Heart right ventricle (tissue), 16 donors: ENCODE measurements at places on chromosomes 13 and 19.

DNA sequence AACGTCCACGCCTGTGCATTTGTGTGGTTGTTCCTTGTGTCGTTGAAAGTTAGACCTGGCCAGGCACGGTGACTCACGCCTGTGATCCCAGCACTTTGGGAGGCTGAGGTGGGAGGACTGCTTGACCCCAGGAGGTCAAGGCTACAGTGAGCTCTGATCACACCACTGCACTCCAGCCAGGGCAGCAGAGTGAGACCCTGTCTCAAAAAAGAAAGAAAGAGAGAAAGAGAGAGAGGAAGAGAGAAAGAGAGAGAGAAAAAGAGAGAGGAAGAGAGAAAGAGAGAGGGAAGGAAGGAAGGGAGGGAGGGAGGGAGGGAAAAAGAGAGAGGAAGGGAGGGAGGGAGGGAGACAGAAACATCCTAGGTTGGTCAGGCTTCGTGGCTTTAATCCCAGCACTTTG, 5.1 kb downstream of the ZNF114 start:
- DNase-seq = no peak

- DNase-seq = no peak
Measured at GRCh38 chr19:13817615-13818371, 22.6 kb downstream of the ZSWIM4 start.

DNA sequence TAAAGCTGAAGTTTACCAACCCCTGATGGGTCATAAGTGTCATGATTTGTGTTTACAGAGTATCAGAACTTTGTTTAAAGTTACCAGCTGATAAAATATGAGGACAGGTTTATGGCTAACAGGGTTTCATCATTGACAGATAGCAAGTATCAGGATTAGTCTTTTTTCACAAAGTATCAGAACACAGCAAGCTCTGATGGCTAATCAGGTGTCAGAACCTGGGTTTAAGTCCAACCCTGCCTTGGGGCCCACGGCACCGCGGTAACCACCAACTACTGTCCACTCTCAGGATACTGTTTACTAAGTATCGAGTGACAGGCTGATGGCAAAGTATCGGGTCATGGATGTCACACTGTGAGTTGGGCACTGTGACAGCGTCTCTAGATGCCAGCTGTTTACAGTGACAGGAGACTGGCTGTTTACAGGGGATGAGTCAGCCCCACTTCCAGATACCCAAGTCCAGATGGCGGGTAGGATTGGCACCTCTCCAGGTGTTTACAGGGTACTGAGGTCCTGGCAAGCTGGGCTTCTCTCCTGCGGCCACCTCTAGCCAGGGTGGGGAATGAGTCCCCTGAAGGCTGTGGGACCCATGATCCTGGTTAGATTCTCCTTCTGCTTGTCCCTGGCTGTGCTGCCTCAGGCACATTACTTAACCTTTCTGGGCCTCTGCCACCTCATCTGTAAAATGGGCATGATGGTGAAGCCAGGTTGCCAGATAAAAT, 21.8 kb downstream of the ARRDC2 start:
- no peak for DNase-seq

DNA sequence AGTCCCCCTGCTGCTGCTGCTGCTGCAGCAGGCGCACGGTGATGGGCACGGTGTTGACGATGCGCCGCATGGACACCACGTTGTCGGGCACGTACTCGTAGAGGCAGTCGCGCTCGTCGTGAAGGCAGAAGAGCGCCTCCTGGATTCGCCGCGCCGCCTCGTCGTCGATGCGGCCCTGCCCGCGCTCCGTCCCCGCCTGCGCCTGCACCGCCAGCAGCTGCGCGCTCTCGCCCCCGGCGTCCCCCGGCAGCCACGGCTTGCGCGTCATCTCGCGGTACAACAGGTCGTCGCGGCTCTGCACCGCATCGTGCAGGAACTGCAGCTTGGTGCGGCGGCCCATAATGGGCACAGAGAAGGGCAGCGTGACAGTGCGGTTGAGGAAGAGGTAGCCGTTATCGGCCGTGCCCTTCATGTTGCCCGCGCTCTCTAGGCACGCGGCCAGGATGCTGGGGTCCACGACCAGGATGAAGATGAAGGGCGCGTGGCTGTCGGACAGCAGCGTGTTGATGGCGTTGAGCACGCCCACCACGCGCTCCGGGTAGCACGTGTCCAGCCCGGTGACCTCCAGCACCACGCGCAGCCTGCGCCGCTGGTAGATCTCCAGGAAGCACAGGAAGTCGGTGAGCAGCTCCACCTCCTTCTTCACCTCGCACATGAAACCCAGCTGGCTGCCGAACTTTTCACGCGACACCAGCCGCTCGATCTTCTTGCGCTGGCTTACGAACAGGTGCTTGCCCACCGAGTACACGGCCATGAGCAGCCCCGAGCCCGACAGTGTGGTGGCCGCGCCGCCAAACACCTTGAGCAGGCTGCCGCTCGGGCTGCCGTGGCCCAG, 8.1 kb downstream of the NKPD1 start:
- DNase-seq = peak; percentile 39

DNA sequence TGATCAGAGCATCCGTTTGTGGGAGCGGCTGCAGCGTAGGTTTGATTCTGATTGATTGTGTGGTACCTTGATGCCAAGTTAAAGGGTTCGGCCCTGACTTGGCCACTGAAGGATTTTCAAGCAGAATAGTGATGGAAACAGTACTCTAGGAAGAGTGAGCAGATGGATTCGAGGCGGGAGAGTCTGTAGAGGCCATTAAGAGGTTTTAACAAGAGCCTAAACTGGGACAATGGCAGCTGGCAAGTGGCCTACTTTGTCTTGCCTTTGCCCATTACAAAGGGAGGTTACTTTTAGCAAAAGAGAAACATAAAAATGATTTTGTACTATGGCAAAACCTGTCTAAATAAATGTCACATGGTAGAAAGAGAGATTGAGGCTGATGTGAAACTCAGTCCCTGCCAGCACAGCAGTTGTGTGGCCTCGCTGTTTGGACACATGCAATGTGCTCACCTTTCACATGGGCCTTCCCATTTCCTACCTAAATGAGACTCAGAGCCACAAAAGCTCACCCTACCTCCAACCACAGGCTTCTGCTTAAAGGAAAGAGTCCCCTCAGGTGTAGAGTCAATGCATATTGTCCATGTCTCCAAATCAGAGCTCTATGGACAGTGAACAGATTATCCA, 62.4 kb upstream of the RAP2A start:
- no peak for DNase-seq
